ENCODE measurements at places on chromosomes 12 and 14.

GRCh38 chr14:96040828-96041371 is 1.7 kb downstream of the C14orf132 start:
- DNase-seq, result no peak

- DNase-seq, result no peak
Measured at GRCh38 chr14:36757734-36758601, 96.3 kb downstream of the PAX9 start.

- DNase-seq, result no peak
Measured at GRCh38 chr12:61798778-61799177, 461.4 kb upstream of the USP15 start.

DNA sequence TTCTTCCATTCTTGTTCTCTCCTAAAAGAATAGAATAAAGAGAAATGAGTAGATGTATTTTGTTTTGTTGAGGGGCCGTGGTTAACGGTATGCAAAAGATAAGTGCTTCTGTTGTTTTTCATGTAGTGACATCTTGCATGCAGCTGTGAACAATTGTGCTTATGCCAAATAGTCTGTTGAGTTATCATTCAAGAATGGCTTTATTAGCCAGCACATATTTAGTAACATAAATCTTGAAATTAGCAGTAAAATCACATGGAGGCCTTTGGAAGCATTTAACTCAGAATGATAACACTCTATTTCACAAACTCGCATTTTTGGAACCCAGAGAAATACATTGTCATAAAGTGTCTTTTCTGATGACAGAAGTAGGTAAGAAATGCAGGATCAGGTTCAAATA is 1772.0 kb upstream of the FLRT2 start:
- no peak for DNase-seq

Data from suppressor macrophage (primary cell).